ENCODE measurements at places on chromosomes 4 and X. TPM values are rescaled to one million over a fixed set of nuclear protein-coding genes. Genes with fewer than 3 reads are reported as not detected.

Gene SAGE1
- not detected for total RNA-seq

Gene OCIAD2
- 7.6 TPM for total RNA-seq

Gene FHL1
- total RNA-seq: 701 TPM

Gene G6PD
- 21.4 TPM for total RNA-seq

- DNase-seq: no peak
- no peaks in the 10 kb centered on the region for H3K4me1 ChIP-seq
- H3K27me3 ChIP-seq: no peaks in the 10 kb centered on the region
- H3K27ac ChIP-seq: no peak overlapping the region
- no peaks in the 10 kb centered on the region for H3K36me3 ChIP-seq
- no peak overlapping the region for H3K4me3 ChIP-seq
Measured at GRCh38 chr4:166198041-166198440, 325.0 kb downstream of the TLL1 start.

- H3K4me3 ChIP-seq: no peak overlapping the region
- no peak overlapping the region for H3K27ac ChIP-seq
- peaks cover 17% of the 10 kb centered on the region for H3K4me1 ChIP-seq
- no peak for DNase-seq
- H3K27me3 ChIP-seq: no peaks in the 10 kb centered on the region
Measured at GRCh38 chr4:153141238-153141637, 63.0 kb upstream of the TRIM2 start.

- H3K4me3 ChIP-seq: peak overlapping the region; percentile 41
- no peaks in the 10 kb centered on the region for H3K36me3 ChIP-seq
- H3K4me1 ChIP-seq: no peaks in the 10 kb centered on the region
- no peak overlapping the region for H3K27ac ChIP-seq
- peak; percentile 63 for DNase-seq
Measured at GRCh38 chr4:153789741-153790499, 1.0 kb upstream of the SFRP2 start.

DNA sequence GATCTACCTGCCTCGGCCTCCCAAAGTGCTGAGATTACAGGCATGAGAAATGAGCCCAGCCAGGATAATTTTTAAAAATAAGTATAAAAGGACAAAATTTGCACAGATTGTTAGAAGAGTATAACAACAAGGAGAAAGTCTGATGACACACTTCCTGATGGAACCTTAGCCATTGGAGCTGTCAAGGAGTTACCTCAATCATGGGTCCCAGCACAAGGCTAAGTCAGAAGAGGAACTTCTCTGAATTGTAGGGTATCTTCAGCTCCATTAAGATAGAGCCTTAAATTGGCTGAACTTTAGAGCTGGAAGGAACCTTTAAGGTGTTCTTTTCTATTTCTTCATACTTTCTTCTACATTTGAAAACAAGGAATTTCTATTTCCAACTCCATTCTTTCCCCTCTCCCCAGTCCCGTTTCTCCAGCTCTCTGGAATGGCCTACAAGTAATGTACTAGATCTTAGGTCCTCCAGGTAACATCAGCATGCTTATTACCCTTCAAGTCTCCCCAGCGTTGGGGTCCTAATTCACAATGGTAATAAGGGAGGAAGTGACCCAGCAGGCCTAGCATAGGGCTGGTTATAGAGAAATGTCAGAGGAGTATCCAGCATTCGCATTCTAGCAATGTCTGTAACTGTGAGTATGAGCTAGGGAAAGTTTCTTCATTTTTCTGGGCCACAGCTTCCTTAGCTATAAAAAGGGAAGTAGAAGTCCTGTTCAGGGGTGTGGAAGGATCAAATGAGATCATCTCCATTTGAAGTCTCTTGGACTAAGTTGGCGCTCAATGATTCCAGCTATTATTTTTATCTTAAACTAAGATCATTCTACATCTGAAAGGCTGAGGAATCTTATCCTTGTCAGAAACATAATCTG lies 18.5 kb upstream of the RBPJ start:
- H3K4me3 ChIP-seq: no peak overlapping the region
- no peak for DNase-seq
- no peak overlapping the region for H3K27ac ChIP-seq
- no peaks in the 10 kb centered on the region for H3K27me3 ChIP-seq
- no peaks in the 10 kb centered on the region for H3K36me3 ChIP-seq
- no peaks in the 10 kb centered on the region for H3K4me1 ChIP-seq

DNA sequence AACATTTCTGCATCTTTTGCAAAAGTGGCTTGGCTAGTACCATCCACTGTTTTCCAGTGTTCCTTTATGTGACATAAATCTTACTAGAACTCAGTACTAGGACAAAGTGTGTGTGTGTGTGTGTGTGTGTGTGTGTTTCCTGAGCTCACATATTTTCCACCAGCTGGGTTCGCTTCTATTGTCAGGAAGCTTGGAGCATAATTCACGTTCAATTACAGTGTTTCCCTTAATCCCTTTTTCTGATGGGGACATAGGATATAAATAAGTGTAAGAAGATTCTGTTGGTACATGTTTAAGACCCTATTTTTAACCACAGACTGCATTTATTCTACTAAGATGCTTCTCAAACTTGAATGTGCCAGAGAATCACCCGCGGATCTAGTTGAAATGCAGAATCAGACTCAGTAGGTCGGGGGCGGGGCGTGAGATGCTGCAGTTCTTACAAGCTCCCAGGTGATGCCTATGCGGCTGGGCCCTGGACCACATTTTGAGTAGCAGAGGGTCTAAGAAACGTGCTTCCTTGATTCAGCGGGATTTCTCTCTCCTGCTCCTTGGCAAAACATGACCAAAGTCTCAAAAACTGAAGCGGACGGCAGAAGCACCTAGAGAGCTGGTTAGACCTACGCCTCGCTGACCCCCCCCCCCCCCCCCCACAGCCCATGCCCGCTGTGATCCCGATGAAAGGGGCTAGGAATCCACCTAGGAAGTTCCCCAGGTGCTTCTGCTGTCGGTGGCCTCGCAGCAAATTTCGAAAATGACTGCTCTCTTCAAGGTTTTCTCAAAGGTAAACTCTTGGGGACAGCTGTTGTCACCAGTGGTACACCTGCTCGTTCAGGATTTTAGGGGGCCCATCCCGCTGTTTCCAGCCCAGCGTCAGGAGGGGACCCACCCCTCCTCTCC lies 797 bp downstream of the CD99L2 start:
- no peaks in the 10 kb centered on the region for H3K4me1 ChIP-seq
- H3K36me3 ChIP-seq: no peaks in the 10 kb centered on the region
- H3K27me3 ChIP-seq: no peaks in the 10 kb centered on the region
- H3K27ac ChIP-seq: peak overlapping the region; percentile 73

DNA sequence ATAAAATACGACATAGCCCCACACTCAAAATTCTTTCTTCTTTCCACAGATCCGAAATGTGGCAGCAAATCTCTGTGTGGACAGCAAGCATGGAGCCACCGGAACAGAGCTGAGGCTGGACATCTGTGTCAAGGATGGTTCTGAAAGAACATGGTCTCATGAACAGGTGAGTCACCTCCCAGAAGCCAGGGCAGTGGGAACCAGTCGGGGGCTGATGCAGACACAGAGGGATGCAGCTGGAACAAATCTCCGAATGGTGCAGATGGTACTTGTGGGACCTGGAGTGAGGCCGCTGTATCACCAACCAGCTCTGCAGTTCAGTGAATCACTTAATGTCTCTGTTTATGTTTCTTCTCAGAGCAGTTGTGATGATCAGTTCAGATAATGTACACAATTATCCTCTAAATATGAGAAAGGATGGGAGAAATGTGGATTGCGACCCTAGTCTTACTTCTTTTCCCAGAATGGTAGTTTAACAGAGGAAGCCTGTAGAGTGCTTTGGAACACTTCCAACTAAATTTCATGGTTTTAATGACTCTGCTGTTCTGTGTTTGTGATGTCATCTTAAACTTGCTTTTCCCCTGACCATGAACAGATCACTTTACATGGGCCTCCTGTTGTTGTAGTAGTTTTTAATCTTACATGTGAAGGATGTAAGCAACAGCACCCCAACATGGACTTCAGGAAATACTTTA lies 159.3 kb upstream of the GALNT7 start:
- no peak for DNase-seq
- H3K4me1 ChIP-seq: no peaks in the 10 kb centered on the region
- H3K27ac ChIP-seq: no peak overlapping the region
- no peaks in the 10 kb centered on the region for H3K27me3 ChIP-seq

DNA sequence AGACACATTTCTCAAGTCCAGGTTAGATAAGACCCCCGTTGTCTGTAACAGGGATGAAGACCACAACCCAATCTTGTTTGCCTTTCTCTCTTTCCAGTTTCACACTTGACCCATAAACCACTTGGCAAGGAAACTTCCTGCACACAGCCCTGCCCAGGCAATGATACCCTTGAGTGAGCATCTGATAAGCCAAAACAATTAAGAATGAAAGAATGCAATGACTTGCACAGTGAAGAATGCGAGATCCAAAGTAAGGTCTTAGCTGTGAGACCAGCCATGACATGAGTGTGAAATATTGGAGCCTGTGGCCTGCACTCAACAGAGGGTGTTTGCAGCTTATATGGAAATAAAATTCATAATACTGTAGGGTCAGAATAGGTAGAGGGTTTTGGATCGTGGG lies 37.9 kb upstream of the MXRA5 start:
- H3K4me1 ChIP-seq: no peaks in the 10 kb centered on the region
- no peak for DNase-seq
- no peak overlapping the region for H3K27ac ChIP-seq
- H3K4me3 ChIP-seq: no peak overlapping the region

All from sigmoid colon (tissue), 7 donors.